ENCODE measurements at places on chromosomes 12 and 14.
A peak's percentile ranks its signal among the peaks of the same experiment; 100 is the strongest.

DNA sequence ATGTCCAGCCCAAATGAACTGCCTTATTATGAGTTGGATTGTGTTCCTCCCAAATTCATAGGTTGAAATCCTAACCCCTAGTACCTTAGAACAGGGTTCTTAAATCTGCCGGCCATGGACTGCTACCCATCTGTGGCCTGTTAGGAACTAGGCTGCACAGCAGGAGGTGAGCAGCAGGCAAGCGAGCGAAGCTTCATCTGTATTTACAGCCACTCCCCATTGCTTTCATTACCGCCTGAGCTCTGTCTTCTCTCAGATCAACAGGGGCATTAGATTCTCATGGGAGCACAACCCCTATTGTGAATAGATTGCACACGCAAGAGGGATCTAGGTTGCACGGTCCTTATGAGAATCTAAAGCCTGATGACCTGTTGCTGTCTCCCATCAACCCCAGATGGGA, 9.8 kb upstream of the EML5 start:
- DNase-seq, result no peak

- DNase-seq, result no peak
These were observed 9.5 kb upstream of the BDKRB1 start for GRCh38 chr14:96246539-96246847.

- no peak for DNase-seq
These were observed 703.0 kb upstream of the TBX3 start for GRCh38 chr12:115386946-115387345.

GRCh38 chr12:104657726-104658484, 201.2 kb downstream of the CHST11 start:
- DNase-seq, result no peak

GRCh38 chr12:66965621-66966020, 286.7 kb upstream of the GRIP1 start:
- no peak for DNase-seq

- DNase-seq, result peak; percentile 20
These were observed 28.0 kb upstream of the ADIPOR2 start for GRCh38 chr12:1662761-1663439.

DNA sequence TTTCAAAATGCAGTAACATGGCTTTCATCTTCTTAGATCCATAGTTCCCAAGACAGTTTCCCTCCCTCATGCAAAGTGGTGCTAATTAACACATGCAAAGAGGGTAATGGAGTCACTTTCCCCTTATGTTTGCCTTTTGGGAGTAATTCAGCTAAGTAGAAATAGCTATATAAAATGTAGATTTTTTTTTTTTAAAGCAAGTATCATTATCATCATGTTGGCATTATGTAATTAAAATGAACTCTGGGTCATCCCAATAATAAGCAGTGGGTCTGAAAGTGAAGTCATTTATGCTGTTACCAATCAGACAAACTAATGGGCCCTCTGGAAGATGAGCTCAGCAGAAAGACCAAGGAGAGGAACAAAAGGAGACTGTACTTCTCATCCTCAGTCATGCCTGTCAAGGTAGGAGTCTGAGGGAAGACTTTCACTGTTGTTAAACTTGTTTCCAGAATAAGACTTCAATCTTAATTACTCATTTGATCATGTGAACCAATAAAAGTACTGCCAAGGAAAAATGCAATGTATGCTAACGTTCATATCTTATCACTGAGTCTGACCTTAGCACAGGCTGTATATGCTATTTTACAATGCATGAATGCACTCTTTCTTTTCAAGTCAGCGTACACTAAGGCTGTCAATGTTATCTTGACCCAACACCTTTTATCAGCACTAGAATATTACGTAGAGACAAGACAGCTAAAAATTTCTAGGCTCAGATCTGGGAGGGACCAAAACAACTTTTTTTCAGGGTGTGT, 26.8 kb downstream of the AREL1 start:
- no peak for DNase-seq

- DNase-seq, result no peak
These were observed 50.3 kb downstream of the CCNK start for GRCh38 chr14:99531251-99532096.

- DNase-seq, result no peak
These were observed 344 bp downstream of the LPAR5 start for GRCh38 chr12:6635375-6635855.

DNA sequence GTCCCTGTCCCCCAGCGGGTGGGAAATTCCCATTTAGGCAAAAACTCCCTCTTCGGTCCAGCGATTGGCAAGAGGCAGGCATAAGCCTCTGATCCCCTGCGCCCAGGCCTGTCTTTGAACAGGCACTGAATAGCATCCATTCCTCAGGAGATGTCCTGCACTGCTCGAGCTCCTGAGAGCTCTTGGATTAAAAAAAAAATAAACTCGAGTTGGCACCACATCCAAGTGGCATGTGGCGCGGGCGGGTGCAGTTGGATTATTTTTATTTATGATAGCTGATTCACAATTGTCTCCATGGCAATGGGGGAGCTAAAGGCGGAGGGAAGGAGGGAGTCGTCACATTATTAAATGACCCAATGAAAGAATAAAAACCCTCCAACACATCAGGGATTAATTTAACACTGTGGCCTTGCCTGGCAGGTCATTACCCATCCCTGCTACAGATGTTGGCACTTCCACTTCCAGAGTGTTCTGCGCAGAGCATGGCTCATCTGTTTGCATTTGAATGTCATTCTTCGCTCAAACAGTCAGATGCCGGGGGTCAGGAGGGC, 207.2 kb downstream of the AACS start:
- DNase-seq, result no peak

DNA sequence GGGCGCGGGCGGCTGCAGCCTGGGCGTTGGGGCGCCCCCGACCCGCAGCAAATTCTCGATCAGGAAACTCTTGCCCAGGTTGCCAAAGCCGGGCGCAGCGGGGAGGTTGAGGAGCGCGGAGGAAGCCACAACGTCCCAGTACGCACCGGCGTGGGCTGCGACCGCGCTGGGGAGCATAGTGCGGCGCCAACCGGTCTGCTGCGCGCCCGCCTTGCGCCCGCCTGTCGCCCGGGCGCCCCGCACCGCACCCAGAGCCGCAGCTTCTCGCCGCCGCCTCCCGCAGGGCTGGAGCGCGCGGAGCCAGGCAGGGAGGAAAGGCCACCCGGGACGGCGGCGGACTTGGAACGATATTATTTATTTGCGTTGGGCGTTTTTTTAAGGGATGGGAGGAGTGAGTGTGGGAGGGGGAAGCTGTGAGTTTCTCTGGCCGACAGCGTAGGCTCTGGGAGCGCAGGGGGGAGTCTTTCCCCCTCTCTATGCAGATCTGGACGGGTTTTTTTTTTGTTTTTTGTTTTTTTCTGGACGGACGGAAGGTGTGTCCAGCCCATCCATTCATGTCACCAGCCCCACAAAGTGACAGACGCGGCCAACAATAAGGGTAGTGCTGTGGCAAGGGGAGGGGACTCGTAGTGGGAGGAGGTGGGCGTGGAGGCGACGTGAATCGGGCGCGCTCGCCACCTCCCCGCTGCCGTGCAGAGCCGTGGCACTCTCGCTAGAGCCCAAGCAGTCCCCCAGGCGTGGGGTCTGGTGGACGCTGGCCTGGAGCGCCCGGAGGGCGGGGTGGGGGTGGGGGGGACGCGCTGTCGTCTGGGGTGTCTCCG, at the start of gene DBX2:
Gene DBX2, minus strand, starts transcription at position 349 of the 821 bp plus-strand sequence. Its CDS starts 172 bp downstream, at position 177.
- DNase-seq, result no peak

- no peak for DNase-seq
These were observed 73.0 kb downstream of the RMST start for GRCh38 chr12:97535582-97535981.

GRCh38 chr14:58821421-58821820, 183.7 kb downstream of the DACT1 start:
- DNase-seq, result no peak

- no peak for DNase-seq
These were observed 227.5 kb upstream of the LMO3 start for GRCh38 chr12:16833376-16834015.

GRCh38 chr14:104659146-104659545, 30.3 kb upstream of the INF2 start:
- no peak for DNase-seq

DNA sequence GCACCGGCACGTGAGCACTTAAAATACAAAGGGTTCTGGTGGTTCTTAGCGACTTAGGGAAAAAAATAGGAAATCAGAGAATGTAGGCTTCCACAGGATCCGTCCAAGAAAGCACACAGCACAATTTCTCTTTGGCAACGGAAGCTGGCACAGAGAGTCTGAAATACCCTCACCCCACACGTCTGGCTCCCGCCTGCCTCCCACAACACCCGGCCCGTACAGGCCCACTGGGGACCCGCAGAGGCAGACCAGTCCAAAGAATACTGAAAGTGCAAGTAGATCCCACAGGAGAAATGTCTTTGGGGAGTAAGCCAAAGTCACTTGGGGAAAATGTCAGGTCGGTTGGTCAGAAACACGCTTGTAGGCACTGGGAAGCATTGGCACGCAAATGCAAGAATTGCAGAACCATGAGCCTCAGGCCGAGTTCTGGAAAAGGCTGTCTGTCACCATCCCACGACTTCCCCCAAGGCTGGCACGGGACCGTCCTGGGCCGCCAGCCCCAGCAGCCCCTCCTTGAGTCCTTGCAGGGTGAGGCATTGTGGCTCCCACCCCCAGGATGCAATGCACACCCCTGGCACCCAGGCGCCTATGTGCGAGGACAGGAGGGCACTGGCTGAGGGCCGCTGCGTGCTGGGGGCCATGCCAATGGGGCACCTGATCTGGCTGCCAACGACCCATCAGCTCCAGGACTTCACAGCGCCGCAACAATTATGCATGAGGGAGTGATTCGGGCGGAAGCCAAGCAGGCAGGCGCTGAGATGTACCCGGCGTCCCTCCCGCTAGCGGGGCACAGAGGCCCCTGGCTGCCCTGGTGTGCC, 29.7 kb downstream of the CHGA start:
- DNase-seq, result no peak

GRCh38 chr12:93707836-93708235, 30.7 kb downstream of the CRADD start:
- DNase-seq, result no peak

DNA sequence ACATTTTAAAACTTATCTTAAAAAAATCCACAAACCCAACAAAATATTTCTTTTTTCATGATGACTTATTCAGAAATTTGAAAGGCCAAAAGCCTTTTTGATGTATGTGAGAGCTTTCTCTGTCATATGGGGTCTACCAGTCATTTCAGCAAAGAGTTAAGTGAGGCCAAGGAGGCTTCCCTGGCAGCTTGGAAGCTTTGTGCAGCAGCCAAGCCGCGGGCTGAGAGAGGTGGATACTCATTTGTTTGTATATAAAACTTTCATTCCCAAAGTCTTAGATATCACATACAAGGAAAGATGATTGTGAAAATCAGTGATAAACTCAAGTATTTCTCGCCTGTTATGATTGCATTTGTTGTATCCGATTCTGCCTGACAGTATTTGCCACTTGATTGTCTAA, 48.5 kb upstream of the RNU6-8 start:
- DNase-seq, result no peak

GRCh38 chr12:76692846-76693245, 71.1 kb upstream of the ZDHHC17 start:
- DNase-seq, result no peak

- DNase-seq, result no peak
These were observed 20.5 kb upstream of the DUSP6 start for GRCh38 chr12:89372584-89373370.

DNA sequence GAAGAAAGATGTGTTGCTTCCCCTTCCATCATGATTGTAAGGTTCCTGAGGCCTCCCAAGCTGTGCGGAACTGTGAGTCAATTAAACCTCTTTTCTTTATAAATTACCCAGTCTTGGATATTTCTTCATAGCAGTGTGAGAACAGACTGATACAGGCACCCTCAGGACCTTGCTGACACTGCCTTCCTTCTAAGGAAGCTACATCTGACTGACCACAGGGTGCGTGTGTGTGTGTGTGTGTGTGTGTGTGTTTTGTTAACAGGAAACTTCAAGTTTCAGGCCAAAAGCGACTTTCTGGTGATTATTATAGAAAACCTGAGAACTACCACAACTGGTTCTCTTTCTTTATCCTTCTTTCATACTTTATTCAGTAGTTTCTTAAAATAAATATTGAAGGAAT, 149.0 kb downstream of the CAPZA3 start:
- no peak for DNase-seq

GRCh38 chr14:54785136-54785777, 117.4 kb downstream of the GCH1 start:
- DNase-seq, result no peak

DNA sequence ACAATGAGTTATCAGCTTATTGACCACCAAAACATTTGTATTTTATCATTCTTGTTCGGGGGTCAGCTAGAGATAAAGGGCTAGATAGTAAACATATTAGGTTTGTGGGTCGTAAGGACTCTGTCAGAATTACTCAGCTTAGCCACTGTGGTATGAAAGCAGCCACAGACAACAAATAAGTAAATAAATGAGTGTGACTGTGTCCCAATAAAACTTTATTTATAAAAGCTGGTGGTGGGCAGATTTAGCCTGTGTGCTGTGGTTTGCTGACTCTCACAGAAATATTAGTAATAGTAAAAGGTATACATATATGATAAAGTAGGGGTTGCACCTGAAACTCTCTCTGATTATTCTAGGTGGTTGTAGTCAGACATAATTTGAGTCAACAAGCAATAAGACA, 56.1 kb downstream of the TPH2 start:
- no peak for DNase-seq

GRCh38 chr12:61213646-61214045, 1046.6 kb upstream of the USP15 start:
- no peak for DNase-seq

GRCh38 chr14:32090686-32091085, 13.6 kb downstream of the ARHGAP5 start:
- no peak for DNase-seq

DNA sequence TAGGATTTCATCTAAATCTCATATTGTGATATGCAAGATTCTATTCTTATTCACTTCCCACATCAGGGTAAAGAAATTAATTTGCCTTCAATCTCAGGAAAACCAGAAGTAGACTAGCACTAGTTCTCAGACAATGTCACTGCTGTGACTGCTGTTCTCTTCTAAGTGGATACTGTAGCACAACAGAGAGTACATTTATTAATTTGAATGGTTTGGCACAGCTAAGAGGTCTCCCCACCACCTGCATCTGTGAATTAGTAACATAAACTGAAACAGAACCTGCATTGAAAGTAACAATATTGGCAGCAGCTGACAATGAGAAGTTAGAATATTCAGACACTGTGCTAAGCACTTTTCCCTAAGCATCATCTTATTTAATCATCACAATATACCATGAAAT, 253.1 kb downstream of the PDZRN4 start:
- no peak for DNase-seq

DNA sequence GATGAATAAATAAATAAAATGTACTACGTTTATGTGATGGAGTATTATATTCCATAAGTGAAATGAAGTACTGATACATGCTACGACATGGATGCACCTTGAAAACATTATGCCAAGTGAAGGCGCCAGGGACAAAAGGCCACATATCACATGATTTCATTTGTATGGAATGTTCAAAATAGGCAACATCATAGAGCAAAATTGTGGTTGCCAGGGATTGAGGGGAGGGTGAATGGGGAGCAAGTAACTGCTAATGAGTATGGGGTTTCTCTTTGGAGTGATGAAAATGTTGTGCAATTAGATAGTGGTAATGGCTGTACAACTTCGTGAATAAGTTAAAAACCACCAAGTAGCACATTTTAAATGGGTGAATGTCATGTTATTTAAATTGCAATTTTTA, 132.8 kb downstream of the SLC38A4 start:
- DNase-seq, result no peak

GRCh38 chr14:94544726-94545125, 16.5 kb upstream of the SERPINA4 start:
- no peak for DNase-seq

All from activated T-helper 1 cell treated with anti-CD3 and anti-CD28 coated beads, Interleukin-2, amount 50 U/mL, for 16 hours (primary cell).